ENCODE measurements at places on chromosomes 1 and 21.

DNA sequence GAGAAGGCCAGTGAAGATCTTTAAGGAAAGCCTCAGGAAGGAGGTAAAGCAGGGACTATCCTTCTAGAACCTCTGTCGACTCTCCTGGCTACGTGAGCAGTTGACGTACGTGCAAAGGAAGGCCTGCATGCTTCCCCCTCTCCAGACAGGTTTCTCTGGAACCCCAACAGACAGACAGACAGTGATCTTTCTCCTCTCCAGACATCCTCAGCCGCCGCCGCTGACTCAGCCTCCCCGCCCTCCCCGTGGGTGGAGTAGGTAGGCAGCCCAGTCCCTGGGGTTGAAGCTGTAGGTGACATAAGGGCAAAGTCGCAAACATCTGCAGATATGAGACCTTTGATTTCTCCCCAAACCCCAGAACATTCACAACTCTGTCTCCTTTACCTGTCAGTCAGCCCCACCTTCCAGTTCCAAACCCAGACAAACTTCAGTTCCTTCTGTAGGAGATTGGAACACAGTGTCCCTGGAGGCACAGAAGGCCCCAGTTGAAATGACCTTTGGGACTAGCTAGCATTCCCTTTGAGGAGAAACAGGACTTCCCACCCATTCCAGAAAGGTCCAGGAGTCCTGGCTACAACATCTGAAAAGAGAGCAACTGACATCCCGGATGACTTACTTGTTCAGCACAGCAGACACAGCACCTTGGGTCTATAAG is 146.0 kb upstream of the JUN start:
- DNase-seq, result no peak

GRCh38 chr1:43902058-43902831 is 31.4 kb upstream of the ARTN start:
- DNase-seq, result no peak

GRCh38 chr1:148328884-148329283 is 154.2 kb downstream of the PPIAL4G start:
- no peak for DNase-seq

DNA sequence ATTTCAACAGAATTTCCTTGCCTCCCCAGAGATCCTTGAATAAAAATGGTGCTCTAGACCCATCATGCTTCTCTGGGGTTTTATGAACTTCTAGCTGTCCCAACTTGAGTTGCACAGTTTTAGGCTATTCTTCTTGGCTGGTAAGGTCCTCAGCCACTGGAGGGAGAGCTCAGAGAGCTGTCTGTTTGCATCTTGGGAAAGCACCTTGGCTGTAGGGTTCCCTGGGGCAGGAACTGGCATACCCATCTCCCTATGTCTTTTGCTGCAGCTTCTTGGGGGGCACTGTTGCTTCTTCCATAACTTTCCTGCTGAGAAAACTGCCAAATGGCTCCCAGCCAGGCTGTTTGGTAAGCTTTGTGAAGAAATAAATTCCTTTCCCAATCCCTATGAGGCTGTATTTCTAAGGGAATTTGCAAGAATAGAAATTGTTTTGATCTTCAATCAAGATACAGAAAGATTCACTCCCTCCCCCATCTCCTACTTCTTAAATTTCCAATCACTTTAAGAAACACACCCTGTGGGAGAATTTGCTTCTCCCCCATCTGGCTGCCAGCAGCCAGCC is 8.2 kb upstream of the FMOD start:
- DNase-seq, result no peak

DNA sequence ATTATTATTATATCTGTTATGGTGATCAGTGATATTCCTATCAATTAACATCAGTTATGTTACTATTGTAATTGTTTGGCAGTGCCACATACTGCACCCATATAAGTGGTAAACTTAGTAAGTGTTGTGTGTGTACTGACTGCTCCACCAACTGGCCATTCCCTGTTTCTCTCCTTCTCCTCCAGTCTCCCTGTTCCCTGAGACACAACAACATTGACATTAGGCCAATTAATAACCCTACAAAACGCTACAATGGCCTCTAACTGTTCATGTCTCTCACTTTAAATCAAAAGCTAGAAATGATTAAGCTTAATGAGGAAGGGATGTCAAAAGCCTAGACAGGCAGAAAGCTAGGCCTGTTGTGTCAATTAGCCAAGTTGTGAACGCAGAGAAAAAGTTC is 6.6 kb upstream of the THRAP3 start:
- DNase-seq, result no peak

- no peak for DNase-seq
Measured at GRCh38 chr1:208182880-208183645, 61.1 kb downstream of the PLXNA2 start.

DNA sequence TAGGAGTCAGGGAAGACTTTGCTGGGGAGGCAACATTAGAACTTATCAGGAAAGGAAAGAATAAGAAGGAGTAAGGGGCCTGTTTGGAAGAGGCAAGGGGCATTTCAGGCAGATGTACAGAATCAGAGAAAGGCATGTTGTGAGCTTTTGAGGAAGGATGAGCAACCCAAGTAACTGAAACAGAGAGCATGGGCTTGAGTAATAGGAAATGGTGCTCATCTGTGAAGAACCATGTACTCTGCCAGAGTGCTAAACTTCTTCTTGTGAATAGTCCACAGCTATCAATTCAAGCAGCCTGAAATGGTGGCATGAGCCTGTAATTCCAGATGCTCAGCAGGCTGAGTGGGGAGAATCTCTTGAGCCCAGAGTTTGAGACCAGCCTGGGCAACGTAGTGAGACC is 19.2 kb upstream of the PIGK start:
- no peak for DNase-seq

DNA sequence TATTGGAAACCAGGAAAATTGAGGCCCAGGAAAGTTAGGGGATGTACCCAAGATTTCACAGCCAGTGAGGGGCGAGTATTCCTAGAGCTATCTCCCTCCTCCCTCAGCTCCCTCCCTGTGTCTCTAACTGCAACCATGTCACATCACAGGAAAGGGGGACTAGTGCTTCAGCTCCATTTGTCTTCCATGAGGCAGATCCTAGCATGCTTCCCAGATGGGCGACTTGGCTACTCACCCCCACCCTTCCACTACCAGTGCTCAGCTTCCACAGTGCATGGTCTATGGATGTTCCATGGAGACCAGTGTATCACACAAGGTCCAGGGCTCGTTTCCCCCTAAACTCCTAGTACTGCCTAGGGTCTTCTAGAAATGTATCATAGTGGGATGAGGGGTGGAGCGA is 4.6 kb upstream of the SPRR4 start:
- no peak for DNase-seq

DNA sequence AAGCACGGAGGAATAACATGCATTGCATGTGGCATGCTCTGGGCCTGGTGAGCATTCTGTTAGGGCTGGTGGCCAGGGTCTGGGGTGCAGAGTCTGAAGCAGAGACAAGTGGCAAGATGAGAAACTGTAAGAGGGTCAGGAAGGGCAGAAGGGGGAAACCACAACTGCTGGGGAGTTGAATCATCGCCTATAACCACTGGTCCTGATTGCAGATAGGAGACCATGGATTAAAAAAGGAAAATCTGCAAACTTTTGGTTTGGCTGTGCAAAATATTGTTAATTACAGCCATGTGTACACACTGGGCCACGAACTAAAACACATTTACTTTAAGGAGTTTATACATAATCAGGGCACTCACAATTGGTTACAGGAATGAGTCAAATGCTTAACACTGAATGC is 76.6 kb downstream of the TGFBR3 start:
- DNase-seq, result no peak

- DNase-seq, result no peak
Measured at GRCh38 chr1:156367383-156368156, 1.4 kb upstream of the RHBG start.

DNA sequence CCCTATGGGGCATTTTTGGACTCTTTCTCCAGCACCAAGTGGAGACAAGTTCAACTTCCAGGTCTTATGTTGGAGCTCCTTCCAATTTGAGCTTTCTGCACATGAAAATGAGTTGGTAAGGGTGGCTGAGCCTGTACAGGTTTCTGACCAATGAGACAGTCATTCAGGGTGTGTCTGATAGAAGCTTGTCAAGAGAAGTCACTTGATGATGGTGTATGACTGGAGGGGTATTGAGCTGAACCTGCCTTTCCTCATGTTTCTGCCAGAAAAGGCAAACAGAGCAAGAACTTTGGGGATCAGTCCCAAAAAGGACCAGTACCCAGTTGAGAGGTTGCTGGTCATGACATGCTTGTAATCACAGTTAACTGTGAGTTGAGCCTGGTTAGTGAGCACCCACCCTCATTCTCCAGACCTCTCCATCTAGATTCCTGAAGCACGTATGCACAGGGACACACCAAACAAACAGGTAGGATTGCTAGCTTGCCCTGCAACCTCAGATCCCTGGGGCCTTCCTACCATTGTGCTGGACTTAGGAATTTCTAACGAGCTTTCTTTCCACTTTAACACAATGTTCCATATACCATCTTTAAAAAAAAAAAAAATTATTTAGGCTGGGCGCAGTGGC is 26.6 kb downstream of the FAM89A start:
- DNase-seq, result no peak

DNA sequence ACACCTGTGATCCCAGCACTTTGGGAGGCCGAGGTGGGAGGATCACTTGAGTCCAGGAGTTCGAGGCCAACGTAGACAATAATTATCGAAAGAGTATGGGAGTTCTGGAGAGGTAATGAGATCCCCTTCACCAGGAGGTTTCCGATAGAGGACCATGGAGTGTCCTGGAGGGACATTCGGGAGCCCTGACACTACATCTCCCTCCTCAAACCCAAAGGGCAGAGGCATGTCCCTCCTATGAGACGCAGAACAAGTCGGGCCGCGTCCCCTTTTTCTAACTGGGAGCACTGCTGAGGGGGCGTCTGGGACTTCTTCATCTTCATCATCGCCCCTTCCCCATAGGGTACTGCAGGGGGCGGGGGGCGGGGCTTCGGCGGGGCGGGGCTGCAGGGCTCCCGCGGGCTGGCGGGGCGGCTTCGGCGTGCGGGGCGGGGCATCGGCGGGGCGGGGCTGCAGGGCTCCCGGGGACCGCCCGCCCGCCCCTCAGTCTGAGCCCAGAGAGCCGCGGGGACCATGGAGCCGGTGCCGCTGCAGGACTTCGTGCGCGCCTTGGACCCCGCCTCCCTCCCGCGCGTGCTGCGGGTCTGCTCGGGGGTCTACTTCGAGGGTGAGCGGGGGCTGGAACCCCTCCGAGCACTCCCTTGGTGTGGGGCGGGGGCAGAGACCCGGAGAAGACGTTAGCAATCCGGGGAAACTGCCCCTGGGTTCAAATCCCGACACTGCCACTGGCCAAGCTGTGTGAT is at the start of gene THEMIS2:
TSS of gene THEMIS2 (plus strand) at position 486 of the 743 bp plus-strand sequence. CDS start at position 514, 28 bp downstream.
- DNase-seq, result no peak

DNA sequence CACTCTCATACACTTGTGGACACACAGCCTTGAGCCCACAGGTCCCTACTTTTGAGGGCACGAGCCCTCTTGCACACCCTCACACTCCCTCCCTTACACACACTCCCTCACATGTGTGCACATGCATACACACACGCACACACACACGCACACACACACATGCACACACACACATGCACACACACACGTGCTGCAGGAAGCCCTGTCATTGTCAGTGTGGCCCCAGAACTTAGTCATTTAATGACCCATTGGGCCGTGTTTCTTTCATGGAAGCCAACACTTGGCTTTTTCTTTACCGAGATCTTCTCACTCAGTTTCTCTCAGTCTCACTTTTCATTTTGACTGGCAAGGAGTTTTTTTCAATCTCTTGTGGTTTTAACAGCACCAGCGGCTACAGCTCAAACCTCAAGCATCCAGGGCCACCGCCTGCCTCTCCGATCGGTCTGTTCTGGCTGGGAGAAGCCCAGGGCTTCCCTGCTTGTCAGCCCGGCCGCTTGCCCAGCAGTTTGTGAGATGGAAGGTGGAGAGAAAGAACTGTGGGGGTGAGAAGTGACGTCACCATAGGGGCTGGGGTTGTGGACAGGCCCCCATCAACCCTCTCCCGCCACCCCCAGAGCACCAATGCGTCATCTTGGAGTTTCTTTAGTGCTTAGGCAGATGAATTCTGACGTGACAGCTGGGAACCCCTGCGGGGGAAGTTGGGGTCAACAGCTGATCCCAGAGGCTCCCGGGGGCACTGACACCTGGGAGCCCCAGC is 15.8 kb upstream of the TNFRSF8 start:
- DNase-seq, result no peak

DNA sequence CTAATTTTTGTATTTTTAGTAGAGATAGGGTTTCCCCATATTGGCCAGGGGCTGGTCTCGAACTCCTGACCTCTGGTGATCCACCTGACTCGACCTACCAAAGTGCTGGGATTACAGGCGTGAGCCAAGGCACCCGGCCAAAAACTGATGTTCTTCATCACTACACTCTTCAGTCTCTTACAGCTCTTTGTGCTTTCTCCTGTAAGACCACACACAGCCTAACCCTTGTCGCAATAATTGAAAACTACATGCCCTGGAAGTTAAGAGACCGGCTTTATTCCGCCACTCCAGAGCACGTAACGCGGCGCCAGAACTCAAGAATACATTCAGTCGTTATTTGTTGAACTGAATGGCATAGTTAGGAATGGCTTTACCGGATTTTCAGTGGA is 552 bp downstream of the GPATCH4 start:
- DNase-seq, result no peak

GRCh38 chr1:53725238-53725689 is 13.7 kb downstream of the GLIS1 start:
- no peak for DNase-seq

- DNase-seq, result no peak
Measured at GRCh38 chr1:32316903-32317277, 19.1 kb downstream of the MARCKSL1 start.

- DNase-seq, result no peak
Measured at GRCh38 chr1:4711416-4712275, 57.2 kb downstream of the AJAP1 start.

- DNase-seq, result no peak
Measured at GRCh38 chr1:155048449-155049334, 2.4 kb upstream of the ADAM15 start.

DNA sequence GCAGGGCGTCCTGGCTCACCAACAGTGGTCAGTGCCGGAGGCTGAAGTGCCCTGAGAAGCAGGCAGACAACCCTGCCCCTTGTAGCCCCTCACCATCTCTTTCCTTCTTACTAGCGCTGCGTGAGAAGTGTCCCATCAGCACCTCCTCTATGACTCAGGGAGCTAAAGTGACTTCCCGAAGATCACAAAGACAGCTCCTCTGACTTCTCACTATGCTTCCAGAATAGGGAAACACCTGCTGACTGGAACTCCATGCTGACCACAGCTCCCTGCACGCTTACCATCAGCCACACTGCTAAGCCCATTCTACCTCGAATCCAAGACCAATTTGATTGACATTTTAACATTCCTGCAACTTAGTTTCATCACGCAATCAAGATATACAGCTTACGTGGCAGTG is 92.8 kb downstream of the JAK1 start:
- DNase-seq, result no peak

- DNase-seq, result no peak
Measured at GRCh38 chr1:74005533-74005932, 192.4 kb downstream of the LRRIQ3 start.
